HAP-1 (cell line): ENCODE measurements at places on chromosomes 7 and 10.

DNA sequence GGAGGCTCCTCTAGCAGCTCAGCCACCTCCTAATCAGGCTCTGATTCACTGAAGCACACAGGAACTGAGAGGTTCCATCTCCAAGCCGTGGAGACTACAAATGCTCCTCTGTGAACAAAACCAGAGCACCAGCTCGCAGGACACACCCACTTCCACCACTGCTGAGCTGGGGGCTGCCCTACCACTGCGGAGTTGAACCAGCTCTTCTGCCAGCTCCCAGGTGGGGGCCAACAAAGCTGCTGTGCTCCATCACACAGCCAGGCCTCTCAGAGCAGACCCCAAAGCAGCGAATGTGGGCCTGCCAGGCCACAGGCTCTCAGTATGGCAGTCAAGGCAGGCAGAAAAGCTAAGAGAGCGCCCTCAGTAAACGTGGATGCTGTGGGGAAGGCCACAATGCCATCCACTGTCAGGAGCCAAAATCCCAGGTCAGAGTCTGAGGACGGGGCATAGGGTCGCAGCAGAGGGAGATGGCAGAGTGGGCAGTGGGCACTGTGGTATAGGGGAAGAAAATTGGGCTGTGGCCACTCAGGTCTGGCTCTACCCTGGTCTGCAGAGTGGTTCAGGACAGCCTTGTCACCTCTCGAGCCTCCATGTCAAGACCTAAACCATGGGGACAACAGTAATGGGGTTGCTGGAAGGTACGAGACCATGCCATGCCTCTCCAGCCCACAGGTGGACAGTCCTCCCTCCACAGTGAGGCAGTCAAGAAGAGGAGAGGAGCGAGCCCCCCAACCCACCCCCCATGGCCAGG lies 82.1 kb downstream of the GRID1 start:
- DNase-seq: no peak

- no peak for DNase-seq
These were observed 184.5 kb upstream of the NFE2L3 start for GRCh38 chr7:25967278-25968204.

DNA sequence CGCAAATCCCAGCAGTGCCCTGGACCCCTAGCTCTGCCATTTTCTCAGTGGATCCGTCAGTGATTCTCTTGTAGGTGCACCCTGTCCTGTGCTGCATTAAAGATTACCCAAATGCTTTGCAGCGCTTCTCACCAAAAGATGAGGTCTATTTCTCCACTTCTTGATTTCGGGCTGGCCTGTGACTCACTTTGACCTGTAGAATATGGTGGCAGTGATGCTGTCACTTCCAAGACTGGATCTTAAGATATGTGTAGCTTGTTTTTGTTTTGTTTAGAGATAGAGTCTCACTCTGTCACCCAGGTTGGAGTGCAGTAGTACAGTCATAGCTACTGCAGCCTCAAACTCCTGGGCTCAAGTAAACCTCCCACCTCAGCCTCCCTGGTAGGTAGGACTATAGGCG lies 37.0 kb upstream of the ZMIZ1 start:
- no peak for DNase-seq

DNA sequence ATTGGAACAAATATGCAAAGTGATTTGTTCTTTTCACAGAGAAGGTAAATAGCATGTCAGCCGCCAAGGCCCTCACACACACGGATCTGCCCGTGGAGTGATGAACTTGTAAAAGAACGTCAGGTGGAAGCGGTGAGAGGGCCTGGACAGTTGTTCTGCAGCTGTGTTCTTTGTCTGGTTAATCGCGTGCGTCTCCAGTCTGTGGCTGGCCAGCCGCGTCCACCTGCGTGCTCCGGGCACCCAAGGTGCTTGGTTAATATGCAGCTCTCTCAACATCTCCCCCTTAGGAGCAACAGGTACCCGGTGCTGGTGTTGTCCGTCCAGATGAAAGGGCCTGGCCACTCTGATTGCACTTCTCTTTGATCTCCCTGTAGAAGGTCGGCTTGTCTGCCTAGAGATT lies 162.9 kb downstream of the MGMT start:
- no peak for DNase-seq

DNA sequence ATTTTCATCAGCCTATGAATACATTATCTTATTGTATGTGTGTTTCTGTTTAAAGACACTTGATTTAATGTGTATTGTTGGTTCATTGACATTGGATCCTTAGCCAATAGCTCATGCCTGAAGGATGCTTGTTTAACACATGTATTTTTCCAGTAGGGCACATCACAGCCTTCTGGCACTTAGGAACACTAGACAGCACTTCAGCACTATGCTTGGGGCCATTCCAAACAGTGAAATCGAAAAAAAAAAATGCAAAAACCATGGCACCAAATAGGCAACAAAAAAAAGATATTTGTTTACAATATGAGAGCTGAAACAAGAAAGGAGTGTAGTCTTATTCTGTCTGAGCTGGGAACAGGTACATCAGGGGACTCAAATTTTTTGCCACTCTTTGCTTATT lies 262.8 kb downstream of the SLC25A13 start:
- no peak for DNase-seq

DNA sequence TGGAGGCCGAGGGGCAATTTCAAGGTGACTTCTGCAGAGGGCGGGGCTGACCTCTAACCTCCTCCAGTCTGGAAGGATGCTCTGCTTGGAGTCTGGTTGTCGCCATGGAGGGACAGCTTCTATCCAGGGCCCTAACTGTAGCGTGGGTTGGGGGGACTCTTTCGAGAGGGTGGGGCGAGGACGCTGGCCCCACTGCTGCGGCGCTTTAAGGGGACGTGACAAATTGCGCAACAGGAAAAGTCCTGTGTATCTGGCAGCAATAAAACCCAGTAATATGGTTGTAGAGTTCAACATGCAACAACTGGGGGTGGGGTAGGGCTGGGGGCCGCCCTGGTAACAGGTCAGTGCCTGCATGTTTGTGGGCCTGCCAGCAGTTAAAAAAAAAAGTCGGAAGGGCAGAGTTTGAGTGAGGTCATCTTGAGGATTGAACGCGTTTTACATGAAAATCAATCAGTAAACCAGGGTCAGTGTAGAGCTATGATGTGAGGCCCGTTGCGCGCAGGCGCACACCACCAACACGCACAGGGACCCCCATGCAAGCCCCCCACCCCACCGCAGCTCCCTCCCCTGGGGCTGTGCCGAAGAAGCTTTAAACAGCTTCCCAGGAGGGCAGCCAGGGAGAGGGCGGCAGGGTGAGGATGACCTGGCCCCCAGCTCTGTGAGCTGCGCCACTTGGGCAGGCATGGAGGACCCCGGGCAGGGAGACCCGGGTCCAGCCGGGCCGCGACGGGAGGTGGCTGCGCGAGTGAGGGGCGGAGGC lies 4.3 kb downstream of the SHH start:
- DNase-seq: no peak

- no peak for DNase-seq
These were observed 91.6 kb downstream of the KCNMA1 start for GRCh38 chr10:77546042-77546441.

DNA sequence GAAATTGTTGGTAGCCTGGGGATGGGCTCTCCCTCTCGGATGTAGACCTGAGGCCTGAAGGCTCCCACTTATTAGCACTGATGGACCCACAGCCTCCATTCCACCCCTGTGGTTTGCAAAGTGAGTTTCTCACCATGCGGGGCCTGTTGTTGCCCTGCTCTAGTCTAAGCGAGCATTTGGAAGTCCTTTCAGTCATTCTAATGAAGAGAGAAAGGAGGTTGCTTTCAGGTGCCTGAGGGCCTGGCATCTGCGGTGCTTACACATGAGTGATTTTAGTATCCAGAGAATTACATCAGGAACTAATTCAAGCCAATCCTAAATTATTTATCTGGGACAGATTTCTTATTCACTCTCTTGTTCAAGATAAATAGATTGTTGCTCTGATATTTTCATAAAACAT lies 61.6 kb downstream of the NAMPT start:
- DNase-seq: no peak

- DNase-seq: no peak
These were observed 169.2 kb downstream of the ZNF438 start for GRCh38 chr10:30862486-30862885.

DNA sequence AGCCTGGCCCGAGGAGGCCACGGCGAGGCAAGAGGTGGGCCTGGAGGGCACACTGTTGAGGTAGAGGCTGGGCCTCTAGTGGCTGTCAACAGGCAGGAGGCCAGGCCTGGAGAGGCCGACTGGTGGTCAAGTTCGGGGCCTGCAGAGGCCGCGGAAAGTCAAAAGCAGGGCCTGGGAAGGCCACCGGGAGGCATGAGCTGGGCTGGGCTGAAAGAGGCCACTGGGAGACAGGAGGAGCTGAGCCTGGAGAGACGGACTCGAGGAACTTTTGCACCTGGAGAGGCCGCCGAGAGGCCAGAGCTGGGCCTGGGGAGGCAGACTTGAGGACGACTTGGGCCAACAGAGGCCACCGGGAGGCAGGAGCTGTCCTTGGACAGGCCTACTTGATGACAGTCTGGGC lies 321.2 kb downstream of the ZNF479 start:
- no peak for DNase-seq

GRCh38 chr10:100004805-100005510 lies 4.8 kb downstream of the DNMBP start:
- no peak for DNase-seq

DNA sequence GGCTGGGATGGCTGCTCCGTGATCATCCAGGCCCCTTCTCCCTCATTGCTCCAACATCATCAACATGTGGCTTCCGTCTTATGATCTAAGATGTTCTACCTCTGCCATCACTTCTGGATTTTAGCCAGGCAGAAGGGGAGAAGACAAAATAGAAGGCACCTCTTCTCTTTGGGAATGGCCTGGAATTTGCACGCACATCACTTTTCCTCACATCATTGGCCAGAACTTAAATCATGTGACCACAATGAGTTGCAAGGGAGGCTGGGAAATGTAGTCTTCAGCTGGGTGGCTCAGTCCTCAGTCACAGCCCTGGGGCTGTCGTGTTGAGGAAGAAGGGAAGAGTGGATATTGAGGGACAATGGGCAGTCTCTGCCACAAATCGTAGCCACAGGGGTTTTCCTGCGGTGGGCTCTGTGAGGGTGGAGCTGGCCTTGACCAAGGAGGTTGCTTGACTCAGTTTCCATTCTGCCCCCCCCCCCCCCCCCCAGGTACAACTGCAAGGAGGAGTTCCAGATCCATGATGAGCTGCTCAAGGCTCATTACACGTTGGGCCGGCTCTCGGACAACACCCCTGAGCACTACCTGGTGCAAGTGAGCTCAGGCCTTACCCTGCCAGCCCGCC lies 50.3 kb downstream of the PALD1 start:
- peak; percentile 36 for DNase-seq

- no peak for DNase-seq
These were observed 23.3 kb downstream of the BPGM start for GRCh38 chr7:134669845-134670373.

GRCh38 chr7:128781126-128781525 lies 5.5 kb upstream of the OPN1SW start:
- no peak for DNase-seq

DNA sequence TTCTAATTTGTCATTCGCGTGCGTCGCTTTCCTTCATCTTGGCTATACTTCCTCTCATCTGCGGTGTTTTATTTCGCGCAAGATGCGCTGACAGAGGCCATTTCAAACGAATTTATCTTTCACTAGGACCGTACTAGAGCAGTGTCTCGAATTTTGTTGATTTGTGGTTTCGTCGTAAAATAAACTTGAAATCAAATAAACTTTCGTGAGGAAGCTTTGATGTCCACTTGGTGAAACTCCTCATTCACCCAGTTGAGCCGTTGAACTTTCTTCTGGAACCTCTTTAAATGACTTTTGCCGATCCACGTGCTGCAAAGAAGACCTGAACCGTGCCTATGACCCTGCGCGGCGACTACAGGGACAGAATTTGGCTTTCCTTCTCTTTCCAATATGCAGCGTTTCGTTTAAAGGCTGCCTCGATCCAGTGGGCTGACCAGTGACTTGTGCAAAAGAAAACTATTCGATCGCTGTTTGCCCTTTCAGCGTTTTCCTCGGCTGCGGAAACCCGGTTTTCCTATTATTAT lies 163.9 kb upstream of the PPP1R3A start:
- DNase-seq: no peak

DNA sequence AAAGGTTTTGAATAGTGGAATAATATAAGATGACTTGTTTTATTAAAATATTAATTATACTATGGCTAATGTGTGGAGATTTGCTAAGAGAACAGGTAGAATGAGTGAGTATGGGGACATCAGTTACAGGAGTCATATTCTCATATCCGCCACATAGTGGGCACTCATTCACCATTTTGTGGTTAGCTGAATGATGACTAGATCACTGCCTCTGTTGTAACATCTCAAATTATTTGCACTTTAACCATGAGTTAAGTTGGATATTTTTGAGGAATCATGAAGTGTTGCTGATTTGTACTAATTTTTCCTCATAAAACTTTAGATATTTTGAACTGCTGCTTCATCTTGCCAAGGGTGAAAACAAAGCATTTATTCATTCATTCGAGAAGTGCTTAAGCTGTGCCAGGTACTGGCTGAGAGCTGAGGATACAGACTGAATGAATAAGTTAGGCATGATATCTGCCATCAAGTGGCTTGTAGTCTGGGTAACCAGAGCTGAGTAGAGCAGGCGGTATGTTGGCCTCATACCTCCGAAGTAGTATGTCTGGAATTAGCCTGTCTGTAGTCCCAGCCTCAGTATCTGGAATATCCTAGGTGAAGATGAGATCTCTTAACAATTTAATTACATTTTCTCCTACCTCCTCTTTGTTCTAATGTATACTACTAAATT lies 100.5 kb downstream of the ZEB1 start:
- no peak for DNase-seq

DNA sequence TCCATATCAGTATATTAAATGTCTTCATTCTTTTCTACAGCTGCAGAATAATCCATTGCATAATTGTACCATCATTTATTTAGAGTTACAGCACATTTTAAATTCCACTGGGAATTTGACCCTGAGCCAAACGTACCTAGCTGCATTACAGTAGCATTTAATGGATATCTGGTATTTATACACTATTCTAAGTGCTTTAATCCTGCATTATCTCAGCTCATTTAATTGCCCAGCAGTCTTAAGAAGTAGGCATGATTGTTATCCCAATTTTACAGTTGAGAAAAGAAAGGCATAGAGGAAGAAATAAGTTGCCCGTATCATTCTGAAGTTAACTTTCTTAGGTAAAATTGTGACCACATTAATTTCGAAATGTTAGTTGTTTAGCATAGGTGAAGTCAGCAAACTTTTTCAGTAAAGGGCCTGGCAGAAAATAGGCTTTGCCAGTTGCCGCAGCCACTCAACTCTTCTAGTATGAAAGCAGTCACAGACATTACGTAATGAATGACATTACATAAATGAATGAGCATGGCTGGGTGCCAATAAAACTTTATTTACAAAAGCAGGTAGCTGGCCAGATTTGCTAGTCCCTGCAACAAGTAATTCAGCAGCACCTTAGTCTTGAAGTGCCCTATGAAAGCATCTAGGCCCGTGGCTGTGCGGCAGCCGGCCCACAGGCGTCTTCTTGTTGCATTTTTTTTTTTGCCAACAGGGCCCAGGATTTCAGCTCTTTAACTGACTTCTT lies 30.0 kb downstream of the GUSB start:
- DNase-seq: no peak

- DNase-seq: no peak
These were observed 1262.3 kb upstream of the PHF14 start for GRCh38 chr7:9711259-9711918.

GRCh38 chr10:34290412-34291081 lies 524.5 kb downstream of the PARD3 start:
- DNase-seq: no peak

- no peak for DNase-seq
These were observed 1.2 kb upstream of the ITGB1 start for GRCh38 chr10:32959006-32959920.
